ENCODE measurements at places on chromosomes 13 and 19.
A peak's percentile ranks its signal among the peaks of the same experiment; 100 is the strongest.

DNA sequence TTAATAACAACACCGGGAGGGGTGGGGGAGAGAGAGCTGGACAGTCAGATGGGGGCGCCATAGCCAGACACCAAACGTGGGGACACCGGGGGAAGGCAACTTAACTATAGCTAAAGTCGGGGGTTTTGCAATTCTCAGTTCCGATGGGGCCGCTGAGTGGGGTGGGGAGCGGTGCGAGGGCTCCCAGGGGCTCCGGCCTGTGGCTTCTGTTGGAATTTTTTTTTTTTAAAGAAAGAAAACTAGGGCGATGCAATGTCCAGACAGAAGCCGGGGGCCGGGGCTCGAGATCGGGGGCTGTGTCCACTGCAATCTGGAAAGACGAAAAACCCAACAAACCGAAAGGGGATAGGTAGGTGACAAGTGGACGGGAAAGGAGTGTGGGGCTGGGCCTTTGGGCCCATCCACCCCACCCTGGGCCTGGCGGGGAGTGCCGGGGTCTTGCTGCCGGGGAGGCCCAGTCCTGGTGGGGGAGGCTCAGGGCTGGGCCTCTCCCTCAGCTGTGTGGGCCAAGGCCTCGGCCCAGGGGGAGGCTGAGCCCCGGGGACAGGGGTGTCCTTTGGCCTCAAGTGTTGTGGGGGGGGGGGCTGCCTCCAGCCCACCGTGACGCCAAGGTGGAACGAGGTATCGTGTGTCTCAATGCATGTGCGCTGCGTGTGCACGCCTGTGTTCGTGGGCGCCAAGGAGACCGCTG lies 17.3 kb downstream of the PRKCSH start:
- DNase-seq = no peak

DNA sequence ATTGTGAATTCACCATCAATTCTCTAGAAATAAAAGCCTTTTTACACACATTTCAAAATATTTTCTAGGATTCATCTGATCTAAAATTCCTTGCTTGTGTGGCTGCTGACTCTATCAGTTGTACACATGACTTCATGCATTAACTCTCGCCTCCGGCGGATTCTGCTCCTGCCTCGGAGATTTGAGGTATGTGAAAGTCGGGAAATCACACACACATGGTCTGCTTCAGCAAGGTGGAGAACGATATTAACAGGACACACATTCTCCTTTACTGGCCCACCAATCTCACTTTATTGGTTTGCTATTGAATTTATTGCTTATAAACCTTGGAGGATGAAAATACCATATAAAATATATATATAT lies 855.7 kb downstream of the SLITRK5 start:
- no peak for DNase-seq

GRCh38 chr19:389935-390289 lies 19.0 kb downstream of the C2CD4C start:
- DNase-seq = no peak

GRCh38 chr13:24693862-24694471 lies 13.8 kb downstream of the ATP12A start:
- peak; percentile 40 for DNase-seq

- DNase-seq = no peak
These were observed 145.6 kb downstream of the SHISA2 start for GRCh38 chr13:25906191-25906661.

DNA sequence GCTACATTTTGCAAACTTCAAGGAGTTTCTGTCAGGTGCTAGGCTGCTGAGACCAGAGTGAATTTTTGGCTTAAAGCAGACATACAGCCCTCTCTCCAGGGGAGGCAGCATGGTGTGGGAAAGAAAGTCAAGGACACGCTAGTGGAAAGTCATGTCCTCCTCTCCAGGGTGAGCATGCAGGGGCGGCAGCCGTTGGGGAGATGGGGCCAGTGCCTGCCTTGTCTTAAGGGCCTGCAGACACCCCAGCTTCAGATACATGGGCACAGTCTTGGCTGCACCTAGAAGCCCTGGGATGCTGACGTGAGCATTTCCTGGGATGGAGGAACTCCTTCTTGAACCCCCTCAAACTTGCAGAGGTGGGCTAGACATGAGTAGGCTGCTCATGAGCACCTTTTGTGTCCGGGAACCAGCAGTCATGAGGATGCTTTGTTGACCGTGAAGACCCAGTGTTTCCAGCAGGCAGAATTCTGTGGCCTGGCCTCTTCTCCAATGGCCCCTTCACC lies 43.3 kb upstream of the PEPD start:
- DNase-seq = no peak

- no peak for DNase-seq
These were observed 7.9 kb downstream of the CFD start for GRCh38 chr19:867301-867793.

GRCh38 chr13:108037348-108037747 lies 178.0 kb downstream of the LIG4 start:
- DNase-seq = no peak

DNA sequence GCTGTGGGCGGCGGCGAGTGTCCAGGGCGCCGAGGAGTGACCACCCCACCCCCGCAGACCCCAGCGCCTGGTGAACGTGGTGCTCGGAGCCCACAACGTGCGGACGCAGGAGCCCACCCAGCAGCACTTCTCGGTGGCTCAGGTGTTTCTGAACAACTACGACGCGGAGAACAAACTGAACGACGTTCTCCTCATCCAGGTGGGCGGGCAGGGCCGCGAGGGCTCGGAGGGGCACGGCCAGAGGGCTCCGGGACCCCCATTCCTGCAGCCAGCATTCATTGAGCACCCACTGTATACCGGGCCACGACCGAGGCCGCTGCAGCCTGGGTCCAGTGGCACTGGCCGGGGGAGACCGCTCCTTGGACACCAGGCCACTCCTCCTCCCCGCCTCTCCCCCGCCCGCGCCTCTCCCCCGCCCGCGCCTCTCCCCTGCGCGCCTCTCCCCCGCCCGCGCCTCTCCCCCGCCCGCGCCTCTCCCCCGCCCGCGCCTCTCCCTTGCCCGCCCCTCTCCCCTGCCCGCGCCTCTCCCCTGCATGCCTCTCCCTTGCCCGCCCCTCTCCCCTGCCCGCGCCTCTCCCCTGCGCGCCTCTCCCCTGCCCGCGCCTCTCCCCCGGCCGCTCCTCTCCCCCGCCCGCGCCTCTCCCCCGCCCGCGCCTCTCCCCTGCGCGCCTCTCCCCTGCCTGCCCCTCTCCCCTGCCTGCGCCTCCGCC lies 3.2 kb downstream of the PRTN3 start:
- no peak for DNase-seq

DNA sequence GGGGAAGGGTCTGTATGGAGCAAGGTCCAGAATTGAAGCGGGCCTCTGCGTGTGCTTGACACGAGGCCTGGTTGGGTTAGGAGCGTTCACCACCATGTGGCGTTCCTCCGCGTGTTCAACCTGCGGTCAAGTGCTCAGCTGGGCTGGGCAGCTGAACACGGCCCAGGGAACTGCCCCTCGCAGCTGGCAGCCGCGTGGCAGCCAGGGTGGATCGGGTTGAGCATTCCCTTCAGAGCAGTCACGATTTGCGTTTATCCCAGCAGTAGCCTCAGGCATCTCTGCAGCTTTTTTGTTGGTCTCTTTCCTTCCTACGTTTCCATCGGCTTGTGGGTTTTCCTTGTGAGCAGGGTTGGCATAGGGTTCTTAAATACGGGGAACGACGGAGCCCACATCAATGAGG lies 28.7 kb upstream of the F2RL3 start:
- DNase-seq = no peak

- no peak for DNase-seq
These were observed 46.3 kb upstream of the CEACAM21 start for GRCh38 chr19:41529484-41530183.

DNA sequence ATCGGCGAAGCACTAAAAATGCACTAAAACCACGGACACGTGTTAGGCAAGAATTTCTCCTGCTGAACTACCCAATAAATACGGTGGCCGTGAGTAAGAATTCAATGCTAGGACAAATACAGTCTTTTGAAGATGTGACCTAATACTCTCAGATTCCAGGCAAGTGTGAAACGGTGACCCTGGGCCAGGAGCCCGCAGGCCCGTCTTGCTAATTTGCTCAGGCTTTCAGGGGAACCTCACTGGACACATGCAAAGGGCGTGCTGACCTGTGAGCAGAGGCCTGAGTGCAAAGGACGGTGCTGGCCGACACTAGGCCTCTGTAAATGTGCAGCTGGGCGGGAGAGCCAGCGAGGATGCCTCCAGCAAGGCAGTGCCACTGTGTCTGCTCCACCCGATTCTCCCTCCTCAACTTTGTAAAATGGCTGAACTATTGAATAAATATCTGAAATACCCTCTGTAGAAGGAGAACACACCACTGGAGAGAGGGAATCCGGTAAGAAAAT lies 70.1 kb downstream of the STK24 start:
- no peak for DNase-seq

DNA sequence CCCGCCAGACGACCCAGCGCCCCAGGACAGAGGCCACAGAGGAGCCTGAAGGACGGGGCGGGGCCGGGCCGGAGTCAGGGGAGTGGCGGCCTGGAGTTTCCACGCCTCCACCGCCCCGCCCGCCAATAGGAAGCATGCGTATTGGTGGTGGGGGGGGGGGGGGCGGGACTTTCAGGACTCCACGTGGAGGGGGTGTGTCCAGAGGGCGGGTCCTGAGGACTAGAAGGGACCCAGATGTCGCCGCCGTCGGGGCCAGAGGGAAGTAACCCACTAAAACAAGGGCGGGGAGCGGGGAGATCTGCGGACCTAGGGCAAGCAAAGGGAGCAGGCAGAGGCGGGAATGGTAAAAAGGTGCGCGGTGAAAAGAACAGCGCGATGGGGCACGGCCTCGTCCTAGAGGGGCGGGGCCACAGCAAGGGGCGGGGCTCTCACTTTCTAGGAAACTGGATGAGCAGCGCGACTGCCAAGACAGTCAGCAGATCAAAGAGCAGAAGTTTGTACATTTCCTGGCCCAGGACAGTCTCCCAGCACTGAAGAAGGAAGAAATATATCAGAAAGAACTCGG lies 2.8 kb upstream of the LENG1 start:
- peak; percentile 94 for DNase-seq

DNA sequence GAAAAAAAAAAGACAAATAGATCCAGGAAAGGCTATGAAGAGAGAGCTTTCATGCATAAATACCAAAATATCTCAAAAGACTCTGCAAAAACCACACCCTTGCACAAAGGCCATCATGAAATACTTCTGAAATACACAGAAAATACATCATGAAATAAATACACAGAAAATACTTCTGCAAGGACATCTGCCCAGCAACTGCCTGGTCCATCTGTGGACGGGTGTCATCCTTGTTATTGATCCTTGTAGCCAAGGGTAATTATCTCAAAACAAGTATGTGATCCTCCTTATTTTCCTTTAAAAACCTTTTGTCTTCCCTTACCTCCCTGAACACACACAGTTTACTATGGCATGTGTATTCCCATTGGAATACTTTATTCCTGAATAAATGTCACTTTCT lies 6.9 kb downstream of the USPL1 start:
- DNase-seq = no peak

DNA sequence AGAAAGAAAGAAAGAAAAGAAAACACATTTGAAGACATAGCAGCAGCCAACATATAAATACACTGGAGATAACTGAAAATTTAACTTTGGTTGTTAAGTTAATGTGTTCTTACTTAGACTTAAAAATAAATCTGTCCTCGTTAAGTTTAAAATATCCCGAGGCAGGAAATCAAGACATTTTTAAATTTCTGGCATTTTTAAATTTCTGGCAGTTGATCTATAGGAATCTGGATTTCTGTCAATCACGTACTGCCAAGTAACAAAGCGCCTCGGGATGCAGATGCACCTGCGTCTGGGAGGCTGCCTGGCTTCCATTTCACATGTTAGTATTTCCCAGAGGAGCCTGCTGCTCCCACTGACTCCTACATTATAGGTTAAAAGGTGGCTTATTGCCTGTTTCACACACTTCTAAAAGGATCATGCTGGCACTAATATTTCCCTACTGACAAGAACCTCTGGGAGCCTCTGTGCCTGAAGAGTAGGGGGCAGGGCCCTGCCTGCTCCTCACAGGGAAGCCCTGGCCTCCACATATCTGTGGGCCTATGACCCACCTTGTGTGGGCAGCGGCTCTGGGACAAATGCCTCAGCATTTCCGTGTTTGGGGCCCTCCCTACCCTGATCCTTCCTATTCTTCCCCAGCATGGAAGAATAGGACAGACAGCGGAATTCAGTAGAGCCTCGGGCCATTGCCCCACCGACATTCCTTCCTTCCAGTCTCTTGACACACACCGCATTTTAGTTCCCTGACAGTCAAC lies 62.8 kb upstream of the ATP12A start:
- no peak for DNase-seq

DNA sequence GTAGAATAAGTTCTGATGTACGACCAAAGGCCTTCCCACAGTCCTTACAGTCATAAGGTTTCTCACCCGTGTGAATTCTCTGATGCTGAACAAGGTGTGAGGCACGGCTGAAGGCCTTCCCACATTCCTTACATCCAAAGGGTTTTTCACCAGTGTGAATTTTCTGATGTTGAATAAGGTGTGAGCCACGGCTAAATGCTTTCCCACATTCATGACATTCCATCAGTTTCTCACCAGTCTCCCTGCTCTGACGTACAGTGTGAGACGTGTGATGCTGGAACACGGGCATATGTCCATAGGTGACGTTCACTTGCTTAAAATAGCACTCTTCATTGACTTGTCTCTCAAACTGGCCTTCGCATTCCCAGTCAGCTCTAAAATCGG lies 31.0 kb upstream of the COX7A1 start:
- no peak for DNase-seq

GRCh38 chr19:5035793-5036697 lies 67.1 kb downstream of the KDM4B start:
- DNase-seq = no peak

DNA sequence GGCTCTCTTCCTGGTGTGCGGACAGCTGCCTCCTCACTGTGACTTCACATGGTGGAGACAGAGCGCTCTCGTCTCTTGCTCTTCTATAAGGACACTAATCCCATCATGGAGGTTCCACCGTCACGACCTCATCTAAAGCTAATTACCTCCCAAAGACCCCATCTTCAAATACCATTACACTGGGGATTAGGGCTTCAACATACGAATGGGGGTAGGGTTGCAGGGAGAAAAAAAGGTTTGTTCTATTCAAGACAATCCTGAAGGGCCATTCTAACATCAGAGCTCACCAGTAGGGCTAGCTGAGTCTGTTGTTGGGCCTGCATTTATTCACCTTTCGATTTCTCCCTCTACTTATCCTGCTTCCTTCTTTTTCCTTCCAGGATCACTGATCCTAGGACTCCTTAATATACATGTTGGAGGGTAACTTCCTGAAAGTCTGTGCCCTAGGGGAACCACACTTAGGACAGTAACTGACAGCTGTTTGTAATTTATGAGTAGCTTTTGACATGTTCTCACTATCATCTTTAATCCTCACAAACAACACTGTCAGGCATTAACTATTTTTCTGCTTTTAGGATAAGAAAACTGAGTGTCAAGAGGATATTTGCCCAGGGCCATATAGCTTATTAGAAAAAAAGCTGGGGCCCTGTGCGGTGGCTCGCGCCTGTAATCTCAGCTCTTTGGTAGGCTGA lies 18.8 kb upstream of the GTF2F2 start:
- DNase-seq = no peak

Data from adrenal gland (tissue), 19 donors.